ENCODE measurements at places on chromosomes 12 and 14. TPM values are rescaled to one million over a fixed set of nuclear protein-coding genes. Genes with fewer than 3 reads are reported as not detected.

C12orf60 gene
- 2.1 TPM for total RNA-seq

B4GALNT1 gene
- 0.08 TPM for total RNA-seq

ADGRD1 gene
- 0.78 TPM for total RNA-seq

MGP gene
- 13.6 TPM for total RNA-seq

SLCO1B1 gene
- total RNA-seq = not detected

AMDHD1 gene
- 0.13 TPM for total RNA-seq

CLEC2D gene
- 3.0 TPM for total RNA-seq

HAL gene
- total RNA-seq = not detected

GCN1 gene
- total RNA-seq = 82.0 TPM

IFI27 gene
- not detected for total RNA-seq

DCAF5 gene
- total RNA-seq = 28.7 TPM

KLRD1 gene
- under 0.01 TPM for total RNA-seq

TPH2 gene
- not detected for total RNA-seq

TMEM132D gene
- under 0.01 TPM for total RNA-seq

CCDC63 gene
- not detected for total RNA-seq

RNASE4 gene
- 18.6 TPM for total RNA-seq

ATP5F1B gene
- total RNA-seq = 486 TPM

All from epithelial cell of alveolus of lung (primary cell).